M059J (cell line): ENCODE measurements at places on chromosomes 3 and 15.
A peak's percentile ranks its signal among the peaks of the same experiment; 100 is the strongest.

DNA sequence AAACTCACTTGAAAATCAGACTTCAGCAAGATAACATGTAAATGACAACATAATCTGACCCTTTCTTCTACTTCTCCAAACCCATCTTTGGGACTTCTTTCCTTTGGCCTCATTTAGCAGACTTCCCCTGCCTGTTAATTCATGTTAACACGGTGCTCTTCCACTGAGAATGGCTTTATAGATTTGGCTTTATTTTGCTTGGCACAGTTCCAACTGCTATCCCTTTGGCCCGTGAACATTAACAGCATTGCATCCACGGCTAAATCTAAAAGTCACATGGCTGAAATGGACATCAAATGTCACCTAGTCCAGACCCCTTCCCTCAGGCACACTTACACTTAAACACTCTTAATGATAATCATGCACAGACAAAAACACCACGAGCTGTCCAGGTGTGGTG is 3.8 kb downstream of the ZMAT3 start:
- no peak for DNase-seq

- no peak for DNase-seq
Observed at GRCh38 chr3:170826047-170826446, 43.9 kb downstream of the RPL22L1 start.

GRCh38 chr3:110583373-110583935 is 488.2 kb upstream of the NECTIN3 start:
- DNase-seq, result peak; percentile 50

- DNase-seq, result peak; percentile 65
Observed at GRCh38 chr15:101207867-101208288, 44.0 kb downstream of the CHSY1 start.

DNA sequence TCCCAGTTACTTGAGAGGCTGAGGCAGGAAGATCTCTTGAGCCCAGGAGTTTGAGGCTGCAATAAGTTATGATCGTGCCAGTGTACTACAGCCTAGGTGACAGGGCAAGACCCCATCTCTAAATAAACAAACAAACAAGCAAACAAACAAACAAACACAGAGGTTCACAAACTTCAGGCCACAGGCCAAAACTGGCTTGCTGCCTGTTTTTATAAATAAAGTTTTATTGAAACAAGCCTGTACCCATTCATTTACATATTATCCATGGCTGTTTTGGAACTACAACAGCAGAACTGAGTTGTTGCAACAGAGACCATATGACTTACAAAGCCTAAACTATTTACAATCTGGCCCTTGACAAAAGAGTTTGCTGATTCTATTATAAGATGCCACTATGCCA is 6.5 kb downstream of the DYNC1LI1 start:
- DNase-seq, result no peak

DNA sequence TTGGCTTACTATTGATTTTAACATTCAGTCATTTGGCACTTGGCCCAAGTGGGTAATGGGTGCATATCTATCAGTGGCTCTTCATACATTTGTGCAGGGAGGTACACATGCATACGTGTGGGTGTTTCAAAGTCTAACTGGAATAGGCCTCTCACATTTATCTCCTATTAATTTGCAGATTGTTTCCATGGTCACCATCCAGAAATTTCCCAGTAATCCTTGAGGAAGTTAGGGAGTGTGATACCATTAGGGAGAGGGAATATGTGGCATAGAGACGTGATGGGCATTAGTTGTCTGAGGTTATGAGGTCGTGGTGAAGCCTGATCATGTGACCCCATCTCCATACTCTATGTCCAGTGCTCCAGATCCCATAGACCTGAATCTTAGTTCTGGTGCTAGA is 102.8 kb downstream of the LPP start:
- DNase-seq, result no peak

DNA sequence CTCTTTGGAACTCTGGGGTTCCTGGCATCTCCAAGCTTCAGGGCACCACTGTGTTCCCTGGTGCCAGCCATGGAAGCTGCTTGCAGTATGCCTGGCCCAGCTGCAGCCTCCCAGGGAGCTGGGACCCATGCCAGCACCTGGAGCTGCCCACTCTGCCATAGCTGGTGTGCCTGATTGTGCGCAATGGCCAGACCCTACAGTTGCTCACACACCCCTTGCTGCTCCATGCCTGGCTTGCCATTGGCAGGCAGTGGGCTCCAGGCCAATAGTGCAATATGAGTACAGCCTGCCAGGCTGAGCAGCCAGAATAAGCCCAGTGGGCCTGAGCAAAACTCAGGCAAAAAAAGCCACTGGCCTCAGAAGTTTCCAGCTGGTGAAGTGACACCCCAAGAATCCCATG is 43.8 kb upstream of the LRRFIP2 start:
- no peak for DNase-seq

- no peak for DNase-seq
Observed at GRCh38 chr3:166706094-166706493, 674.0 kb downstream of the ZBBX start.
